ENCODE measurements at places on chromosomes 1 and 21.

DNA sequence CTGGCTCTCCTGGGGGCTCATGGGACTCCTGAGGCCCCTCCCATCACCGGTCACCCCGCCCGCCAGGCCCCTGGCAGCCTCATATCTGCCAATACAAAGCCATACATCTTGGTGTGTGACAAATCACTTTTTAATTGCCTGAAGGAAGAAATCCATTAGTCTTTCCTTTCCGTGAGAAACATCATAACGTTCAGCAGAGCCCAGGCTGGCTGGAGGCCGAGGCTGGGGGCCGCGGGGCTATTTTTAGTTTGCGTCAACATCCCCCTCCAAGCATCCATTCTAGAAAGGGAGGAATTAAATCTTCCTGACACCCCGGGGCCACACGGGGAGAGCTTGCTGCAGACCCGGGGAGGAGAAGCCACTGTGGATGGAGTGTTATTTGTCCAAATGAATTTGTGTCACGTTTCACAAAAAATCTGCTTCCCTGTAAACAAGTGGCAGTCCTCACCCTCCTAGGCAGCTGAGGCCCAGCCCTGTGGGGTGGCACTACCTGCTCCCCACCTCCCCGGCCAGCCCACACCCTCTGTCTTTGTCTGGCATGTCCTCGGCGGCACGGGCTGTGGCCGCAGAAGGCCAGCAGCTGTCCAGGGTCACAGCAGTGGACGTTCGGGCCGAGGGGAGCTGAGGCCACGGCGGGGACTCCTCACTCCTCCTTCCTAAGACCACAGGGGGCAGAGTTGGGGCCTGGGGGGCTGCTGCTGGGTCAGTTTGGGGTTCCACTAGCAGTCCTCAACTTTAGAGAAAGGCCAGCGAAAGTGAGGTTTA is 236.9 kb upstream of the VAMP3 start:
- no peak for DNase-seq

GRCh38 chr1:52413410-52413989 is 9.1 kb downstream of the PRPF38A start:
- no peak for DNase-seq

GRCh38 chr1:111988743-111989453 is 570 bp downstream of the KCND3 start:
- DNase-seq, result no peak

DNA sequence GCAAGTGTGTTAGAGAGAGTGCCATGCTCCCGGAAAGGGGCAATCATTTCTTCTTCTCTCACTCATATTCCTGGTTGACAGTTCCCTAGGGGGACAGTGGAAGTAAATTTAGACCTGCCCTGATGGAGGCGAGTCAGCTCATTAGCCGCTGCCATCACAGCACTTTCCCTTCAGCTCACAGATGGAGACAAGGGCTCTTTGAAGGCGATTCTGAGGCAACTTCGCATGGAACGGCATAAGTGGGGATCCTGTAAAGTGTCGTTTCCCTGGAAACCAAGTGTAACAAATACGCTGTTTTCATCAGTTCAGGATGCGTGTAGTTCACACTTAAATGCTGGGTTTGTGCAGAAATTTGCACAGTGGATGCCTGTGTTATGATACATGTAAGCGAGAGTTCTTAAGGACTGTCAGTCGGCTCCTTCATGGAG is 114.5 kb upstream of the TMPRSS15 start:
- no peak for DNase-seq

- no peak for DNase-seq
Observed at GRCh38 chr1:178942285-178943198, 71.7 kb upstream of the ANGPTL1 start.

GRCh38 chr1:227002531-227003049 is 62.5 kb downstream of the COQ8A start:
- DNase-seq, result no peak

DNA sequence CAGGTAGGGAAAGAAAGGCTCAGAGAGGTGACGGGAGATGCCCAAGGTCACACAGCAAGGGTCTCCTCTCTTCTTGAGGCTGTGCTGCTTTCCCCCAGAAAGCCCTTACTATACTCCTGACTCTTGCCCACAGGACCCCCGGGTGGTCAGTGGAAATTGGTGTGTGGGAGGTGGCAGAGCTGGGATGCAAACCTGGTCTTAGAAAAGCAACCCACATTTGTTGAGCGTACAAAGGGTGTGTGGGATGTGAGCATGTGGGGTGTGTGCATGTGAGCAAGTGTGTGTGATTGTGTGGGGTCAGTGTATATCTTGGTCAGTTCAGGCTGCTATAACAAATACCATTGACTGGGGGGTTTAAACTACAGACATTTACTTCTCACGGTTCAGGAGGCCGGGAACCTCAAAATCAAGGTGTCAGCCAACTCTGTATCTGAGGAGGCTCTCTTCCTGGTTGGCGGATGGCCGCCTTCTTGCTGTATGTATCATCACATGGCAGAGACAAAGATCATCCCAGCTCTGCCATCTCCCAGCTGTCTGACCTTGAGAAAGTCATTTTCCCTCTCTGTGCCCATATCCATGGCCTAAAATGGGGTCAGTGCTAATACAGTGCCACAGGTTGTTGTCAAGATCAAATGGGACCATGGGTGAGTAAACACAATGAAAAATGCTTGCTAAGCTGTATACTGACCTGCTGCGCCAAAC is 268.5 kb downstream of the PTPRU start:
- DNase-seq, result no peak

GRCh38 chr1:25583519-25584370 is 32.8 kb upstream of the MAN1C1 start:
- no peak for DNase-seq

Data from stimulated activated CD8-positive, alpha-beta memory T cell treated with anti-CD3 and anti-CD28 coated beads, Interleukin-7, amount 100 ng/mL, for 24 hours (primary cell).